ENCODE measurements at places on chromosomes 1 and 21.

DNA sequence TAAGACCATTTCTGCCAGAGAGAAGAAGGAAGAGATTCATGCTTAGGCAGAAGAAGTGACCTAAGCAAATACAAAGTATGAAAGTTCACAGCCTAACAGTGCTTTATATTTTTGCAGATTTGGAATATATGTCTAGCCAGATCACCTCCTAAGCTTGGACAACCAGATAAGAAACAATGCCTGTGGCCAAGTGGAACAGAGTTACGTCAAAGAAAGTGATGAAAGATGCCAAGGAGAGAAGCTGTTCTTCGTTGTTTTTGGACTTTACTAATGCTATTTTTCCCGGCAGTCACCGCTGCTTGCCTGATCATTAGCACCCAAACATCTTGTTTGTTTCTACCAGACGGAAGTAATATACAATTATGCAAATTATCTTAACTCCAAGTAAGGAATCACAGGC, 489.2 kb upstream of the C1orf87 start:
- no peak for DNase-seq

GRCh38 chr1:62025154-62025553, 169.5 kb upstream of the L1TD1 start:
- DNase-seq, result no peak

DNA sequence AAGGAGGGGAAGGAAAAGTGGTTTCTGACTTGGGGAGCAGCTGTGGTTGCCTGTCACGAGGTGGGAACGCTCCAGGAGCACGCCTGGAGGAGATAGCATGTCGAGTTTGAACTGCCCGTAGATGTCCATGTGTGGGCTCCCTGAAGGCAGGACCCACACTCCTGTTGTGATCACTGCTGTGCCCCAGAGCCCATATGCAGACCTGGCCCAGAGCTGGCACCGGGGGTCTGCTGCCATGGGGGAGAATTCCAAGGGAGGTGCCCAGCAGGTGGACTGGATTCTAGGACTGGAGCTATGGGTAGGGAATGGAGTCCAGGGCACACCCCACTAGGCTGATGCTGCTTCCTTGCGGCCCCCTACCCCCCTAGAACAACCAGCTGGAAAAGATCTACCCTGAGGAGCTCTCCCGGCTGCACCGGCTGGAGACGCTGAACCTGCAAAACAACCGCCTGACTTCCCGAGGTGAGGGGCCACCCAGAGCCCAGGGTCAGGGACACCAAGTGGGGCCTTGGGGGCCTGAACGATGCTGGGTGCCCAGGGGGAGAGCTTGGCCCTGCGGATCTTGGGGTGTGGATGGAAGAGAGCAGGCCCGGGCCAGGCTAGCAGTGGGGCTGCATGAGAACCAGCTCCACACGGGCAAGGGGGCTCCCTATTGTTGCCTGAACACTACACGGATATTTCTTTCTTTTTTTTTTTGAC, 9.3 kb downstream of the PODN start:
- DNase-seq, result no peak

DNA sequence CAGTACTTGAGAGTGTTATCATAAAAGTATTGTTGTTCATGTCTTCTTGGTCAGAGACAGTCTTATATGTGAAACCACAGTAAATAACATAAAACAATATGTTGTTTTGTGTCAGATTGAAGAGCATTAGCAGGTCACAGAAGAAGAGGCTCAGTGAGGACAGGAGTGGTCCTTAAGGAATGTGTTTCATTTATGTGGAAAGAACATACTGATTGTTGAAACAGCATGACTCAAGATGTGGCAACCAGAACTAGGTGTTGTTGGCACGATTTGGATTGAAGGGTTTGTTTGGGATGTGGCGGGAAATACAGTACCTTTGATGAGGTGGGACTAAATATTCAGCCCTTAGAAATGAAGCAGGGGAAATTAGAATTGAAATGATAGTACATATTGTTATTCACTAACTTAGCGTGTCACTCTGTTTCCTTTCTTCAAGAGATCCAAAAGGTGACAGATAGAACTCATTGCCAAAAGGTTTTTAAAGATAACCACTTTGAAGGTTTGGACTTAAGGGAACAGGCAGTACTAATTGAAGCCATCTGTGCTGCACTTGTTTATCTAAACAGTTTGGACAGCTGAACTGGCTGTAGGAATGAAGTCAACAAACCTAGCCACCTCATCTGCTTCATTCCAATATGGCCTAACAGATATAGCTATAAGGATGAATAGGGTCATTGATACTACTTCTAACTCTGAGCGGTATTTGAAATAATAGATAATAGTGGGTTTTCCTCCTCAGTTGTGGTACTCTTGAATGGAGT, 14.4 kb downstream of the RALGPS2 start:
- DNase-seq, result no peak

DNA sequence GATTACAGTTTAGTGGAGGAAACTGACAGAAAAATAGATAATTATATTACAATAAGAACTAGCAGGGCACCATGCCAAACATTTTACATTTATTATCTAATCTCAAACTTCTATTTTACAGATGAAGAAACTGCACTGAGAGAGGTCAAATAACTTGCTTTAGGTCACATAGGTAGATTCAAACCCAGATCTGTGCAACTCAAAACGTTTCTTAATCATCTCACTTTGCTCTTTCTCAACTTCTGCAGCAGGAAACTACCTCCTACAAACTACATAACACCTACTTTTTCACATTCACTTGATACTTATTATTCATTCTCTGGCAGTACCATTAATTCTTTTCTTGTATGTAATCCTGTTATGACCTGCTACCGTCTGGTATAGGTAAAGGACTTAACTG, 49.9 kb upstream of the BCL10 start:
- DNase-seq, result no peak

GRCh38 chr1:113940365-113941244, 11.5 kb downstream of the HIPK1 start:
- peak; percentile 51 for DNase-seq

All from activated CD8-positive, alpha-beta memory T cell treated with anti-CD3 and anti-CD28 coated beads for 48 hours (primary cell).